ENCODE measurements at places on chromosomes 16 and 17.

DNA sequence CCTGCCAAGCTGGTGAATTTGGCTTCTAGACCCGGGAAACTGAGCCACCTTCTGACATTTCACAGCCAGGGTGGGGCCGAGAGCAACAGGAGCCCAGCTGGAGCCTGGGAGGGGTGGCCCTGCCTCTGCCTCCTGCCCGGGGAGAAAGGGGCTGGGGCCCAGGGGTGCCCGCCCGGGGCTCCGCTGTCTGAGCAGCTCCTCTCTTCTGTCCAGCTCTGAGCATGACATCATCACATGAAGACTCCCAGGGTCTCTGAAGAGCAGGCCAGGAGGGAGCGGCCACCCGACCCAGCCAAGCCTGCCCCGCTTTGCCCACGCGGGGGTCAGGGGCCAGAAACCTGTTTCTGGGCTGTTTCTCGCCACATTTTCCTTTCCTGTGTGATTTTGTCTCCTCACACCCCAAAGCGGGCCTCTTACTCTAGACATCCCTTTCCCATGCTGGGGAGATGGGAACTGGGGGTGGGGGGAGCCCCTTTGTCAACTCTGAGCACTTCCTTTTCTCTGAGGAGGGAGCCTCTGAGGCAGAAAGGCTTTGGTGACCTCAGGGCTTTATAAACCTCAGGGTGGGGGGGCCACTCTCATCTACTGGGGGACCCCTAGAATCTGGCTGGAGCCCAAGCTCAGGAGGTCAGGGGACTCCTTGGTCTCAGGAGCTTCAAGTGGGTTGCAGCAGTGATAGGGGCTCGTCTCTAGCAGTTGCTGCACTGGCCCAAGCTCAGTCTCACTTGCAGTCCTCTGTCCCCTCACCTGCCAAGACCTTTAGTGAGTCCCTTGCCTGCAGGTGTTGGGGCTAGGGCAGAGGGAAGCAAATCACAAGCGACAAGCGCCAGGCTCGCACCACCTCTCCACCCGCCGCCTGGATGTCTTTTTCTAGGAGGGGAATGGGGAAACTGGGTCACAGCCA, 7.6 kb downstream of the UBALD2 start:
- ATAC-seq, result peak; percentile 17

DNA sequence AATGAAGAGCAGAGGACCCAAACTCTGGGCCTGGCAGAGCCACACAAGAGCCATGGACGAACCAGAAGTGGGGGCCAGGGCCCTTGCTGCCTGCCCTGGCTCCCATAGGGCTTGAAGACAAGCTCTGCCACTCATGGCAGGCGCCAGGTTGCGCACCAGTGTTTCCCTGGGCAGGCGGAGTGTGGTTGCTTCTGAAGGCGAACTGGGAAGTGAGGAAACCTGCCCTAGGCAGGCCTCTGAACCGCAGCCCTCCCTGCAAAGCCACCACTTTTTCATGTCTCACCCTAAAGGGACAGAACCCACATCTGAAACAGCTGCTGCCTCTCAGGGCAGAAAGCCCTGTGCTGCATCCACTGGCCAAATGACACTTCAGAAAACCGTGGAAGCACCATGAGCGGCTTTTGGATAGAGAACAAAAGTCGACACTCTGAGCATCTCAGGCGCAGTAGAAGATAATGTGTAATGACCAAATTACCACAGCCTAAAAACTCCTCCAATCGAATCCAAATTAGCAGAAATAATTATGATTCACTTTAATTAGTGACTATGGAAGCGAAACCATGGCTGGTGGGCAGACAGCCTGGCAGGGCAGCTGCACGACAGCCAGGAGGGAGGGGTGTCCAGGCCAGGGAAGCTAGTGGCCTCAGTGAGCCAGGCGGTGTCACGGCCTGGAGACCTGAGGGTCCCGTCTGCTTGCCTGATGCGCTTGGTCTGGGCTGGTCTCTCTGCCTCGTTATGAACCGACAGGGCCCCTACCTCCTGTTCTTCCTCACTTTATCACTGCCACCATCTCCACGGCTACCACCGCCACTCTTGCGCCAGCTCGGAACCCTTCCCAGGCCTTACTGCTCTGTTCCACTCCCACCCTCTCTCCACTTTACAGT, 59.1 kb downstream of the PRMT7 start:
- no peak for ATAC-seq

DNA sequence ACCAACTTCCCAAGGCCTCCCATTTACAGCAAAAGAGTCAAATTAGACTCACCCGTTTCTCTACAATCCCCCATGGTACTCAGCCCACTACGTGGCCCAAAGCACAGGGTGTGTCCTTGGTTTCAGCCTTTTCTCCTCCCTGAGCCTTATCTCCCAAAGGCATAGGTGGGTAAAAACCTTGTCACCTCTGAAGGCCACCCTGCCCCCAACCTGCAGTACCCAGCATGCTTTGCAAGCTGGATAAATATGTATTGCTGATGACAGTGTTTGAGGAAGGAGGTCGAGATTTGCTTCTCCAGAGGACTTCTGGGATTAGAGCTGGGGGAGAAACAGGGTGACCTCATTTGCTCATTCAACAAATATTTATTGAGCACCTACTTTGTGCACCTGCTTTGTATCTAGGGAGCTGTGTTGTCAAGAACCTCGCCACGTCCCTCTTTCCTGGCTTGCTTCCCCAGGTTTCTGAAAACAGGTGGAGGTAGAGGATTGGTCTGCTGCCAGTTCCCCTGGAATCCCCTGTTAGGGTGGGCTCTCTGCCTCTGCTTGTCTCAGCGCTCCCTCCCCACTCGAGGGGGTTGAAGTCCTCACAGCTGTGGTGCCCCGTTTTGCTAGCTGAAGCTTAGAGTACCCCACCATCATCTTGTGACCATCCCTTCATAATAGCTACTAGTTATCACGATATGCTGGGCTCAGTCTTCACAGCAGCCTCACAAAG, 3.0 kb downstream of the LASP1 start:
- no peak for ATAC-seq

GRCh38 chr17:45336390-45337182, 19.8 kb upstream of the MAP3K14 start:
- no peak for ATAC-seq

- no peak for ATAC-seq
These were observed 276.0 kb downstream of the MAP2K6 start for GRCh38 chr17:69690531-69690930.
